ENCODE measurements at places on chromosomes 5 and 9.

GRCh38 chr9:71479621-71480020, 288.7 kb downstream of the CEMIP2 start:
- no peak for DNase-seq

- DNase-seq, result no peak
Observed at GRCh38 chr9:3951161-3951665, 348.7 kb downstream of the GLIS3 start.

DNA sequence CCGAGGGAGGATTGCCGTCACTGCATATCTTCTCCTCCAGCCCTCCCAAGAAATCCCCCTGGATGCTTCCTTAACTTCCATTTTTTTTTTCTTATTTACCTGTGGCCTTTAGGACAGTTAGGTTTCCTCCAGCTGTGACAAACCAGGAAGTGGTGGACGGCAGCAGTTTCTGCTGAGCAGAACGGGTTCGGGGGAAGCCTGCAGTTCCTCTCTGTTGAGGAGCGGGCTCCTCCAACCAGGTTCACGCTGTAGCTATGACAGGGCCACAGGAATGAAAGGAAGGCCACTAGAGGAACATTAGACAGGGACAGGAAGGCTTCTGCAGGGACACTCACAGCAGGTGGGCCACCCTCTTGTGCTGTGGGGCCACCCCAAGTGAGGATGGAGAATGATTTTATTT, 76.7 kb upstream of the SYK start:
- no peak for DNase-seq

GRCh38 chr5:11620172-11620571, 284.1 kb downstream of the CTNND2 start:
- DNase-seq, result no peak

DNA sequence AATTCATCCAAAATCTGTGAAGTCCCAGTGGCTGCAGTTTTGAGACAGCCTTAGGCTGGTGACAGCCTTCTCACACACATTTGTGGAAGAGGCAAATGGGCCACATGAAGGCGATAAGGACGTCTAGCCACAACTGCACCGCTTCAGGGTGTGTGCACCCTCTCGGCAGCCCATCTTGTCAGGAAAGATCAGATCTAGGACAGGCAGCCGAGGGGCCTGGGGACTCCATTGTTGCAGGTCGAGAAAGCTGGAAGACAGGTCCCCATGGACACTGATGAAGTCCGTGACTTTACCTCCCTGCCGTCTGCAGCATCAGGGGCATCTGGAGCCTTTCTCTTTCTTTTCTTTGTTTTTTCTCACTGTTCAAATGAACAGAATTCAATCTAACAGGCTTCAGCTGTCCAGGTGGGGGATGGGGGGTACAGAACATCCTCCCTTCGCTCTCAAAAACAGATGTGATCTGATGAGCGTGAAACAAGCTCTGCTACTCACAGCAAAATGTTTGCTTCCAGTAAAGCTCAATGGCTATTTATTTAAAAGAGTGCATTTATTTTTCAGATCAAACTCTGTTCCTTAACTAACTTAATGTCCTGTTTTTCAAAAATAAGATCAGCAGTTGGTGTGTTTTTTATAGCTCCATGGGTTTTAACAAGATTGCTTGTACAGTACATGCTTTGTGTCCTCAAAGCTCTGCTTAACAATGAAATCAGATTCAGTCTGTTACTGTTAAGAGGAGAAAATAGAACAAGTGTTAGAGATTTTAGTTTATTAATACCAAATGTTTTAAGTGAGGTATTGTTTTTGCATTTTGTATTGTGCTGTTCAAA, 111.8 kb upstream of the OTULINL start:
- DNase-seq, result no peak

DNA sequence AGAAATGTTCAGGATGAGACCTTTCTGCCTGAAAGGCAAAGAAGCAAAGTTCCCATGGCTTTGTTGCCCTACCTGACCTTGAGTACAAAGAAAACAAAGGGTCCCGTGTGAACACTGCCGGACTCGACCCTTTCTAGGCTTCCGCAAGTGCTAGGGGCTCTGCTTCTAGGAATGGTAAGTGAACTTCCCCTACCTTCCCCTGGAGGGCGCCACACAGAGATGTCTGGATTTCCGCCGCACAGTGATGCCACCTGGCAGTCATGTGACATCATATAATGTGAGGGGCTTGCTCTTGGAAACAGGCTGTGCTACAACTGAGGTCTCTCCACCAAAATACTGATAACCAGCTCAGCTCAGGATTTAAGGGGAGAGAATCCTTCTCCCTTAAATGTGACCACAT, 56.6 kb downstream of the HSD17B3 start:
- DNase-seq, result no peak
